ENCODE measurements at places on chromosomes 6 and 20.

GRCh38 chr6:113971741-113972140 lies 793 bp upstream of the HDAC2 start:
- no peak for DNase-seq

GRCh38 chr20:49475292-49476015 lies 7.0 kb downstream of the KCNB1 start:
- no peak for DNase-seq

GRCh38 chr6:39876826-39877225 lies 57.4 kb downstream of the MOCS1 start:
- no peak for DNase-seq

DNA sequence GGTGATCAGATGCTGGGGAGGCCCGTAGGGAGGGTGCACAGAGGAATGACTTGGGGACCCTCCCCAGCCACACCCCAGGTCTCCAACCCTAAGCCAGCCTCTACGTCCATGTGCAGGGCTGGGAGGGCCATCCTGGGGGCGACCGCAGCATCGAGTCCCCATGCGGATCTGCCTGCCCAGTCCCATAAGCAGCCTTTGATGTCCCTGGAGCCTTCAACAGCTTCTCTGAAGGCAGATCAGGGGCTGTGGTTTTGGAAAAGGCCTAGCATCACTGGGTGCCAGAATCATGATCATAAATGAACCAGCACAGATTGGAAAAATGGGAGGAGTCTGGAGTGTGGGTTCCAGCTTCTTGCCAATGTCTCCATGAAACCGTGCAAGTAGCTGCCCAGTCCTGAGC lies 22.9 kb downstream of the TOX2 start:
- no peak for DNase-seq

DNA sequence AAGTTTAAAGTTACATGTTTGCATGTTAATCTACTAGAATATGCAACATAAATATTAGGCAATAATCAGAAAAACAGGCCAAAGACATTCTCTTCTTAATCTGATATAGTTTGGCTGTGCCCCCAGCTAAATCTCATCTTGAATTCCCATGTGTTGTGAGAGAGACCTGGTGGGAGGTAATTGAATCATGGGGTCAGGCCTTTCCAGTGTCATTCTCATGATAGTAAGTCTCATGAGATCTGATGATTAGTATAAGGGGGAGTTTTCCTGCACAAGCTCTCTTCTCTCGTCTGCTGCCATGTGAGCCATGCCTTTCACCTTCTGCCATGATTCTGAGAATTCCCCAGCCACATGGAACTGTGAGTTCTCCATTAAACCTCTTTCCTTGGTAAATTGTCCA lies 1241.7 kb upstream of the ADGRB3 start:
- no peak for DNase-seq

GRCh38 chr6:134132494-134133141 lies 80.2 kb upstream of the SLC2A12 start:
- DNase-seq: no peak

- DNase-seq: no peak
Measured at GRCh38 chr6:108711071-108711470, 137.2 kb upstream of the ARMC2 start.

DNA sequence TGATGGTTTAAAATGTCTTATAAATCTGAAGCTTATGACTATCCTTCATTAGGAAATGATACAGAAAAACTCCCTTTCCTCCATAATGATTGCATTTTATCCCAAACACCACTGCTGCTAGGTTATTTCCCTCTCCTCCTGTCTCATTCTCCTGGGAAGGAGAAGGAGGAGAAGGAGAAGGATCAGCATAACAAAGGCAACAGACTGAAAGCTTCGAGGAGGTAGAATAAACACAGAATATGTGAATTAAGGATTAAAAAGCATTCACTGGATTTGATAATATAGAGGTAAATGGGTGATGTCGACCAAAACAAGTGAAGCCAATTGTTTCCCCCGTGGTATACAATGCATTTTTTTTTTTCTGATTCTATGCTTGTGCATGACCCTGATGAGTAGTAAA lies 82.0 kb downstream of the WASF1 start:
- DNase-seq: no peak

DNA sequence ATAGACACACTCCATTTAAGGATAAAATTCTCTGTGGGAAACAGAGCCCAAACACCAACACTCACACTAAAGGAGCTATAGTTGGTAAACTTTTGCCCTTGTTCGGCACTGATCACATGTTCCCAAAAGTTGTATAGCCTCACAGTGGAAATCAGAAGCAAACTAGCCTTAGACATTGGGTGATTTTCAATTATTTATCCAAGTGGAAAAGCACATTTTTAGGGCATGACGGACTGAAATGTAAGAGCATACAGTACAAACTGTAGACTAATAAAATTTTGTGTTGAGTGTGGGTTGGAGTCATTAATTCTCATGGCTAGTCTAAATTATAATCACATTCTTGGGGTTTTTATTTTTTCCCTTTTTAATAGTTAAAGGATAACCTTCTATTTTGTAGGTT lies 202.4 kb downstream of the MOXD1 start:
- no peak for DNase-seq

DNA sequence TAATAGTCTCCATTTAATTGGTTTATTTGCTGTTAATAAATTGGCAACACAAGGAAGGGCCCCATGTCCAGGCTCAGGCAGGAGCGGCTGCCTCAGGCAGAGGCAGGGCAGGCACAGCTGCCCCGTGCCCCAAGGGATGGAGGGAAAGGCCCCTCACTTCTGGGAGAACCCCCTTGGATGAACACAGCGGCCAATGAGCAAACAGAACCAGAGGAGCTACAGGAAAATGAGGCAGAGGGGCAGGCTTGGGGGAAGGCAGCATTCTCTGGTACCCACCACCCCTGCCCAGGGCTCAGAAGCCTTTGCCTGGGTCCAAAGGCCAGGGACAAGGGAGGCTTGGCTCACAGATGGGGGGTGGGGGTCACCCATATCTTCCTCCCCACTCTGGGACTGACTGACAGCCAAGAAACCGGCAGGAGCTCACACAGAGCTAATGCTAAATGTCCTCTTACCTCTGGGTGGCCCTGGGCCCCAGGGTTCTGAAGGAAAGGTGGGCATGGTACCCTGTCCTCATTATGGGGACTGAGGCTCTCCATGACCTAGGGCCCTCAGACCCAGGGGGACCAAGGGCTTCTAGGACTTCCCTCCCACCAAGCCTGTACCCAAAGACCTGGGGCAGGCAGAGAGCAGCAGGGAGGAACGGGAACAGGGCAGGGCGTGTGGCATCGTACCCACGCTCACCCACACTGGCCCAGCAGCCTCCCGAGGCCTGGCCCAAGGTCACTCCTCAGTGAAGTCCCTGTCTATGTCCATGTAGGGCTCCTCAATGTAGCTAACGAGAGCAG lies 47.0 kb downstream of the MYH7B start:
- DNase-seq: no peak

- DNase-seq: no peak
Measured at GRCh38 chr6:54981647-54982046, 135.1 kb downstream of the FAM83B start.

DNA sequence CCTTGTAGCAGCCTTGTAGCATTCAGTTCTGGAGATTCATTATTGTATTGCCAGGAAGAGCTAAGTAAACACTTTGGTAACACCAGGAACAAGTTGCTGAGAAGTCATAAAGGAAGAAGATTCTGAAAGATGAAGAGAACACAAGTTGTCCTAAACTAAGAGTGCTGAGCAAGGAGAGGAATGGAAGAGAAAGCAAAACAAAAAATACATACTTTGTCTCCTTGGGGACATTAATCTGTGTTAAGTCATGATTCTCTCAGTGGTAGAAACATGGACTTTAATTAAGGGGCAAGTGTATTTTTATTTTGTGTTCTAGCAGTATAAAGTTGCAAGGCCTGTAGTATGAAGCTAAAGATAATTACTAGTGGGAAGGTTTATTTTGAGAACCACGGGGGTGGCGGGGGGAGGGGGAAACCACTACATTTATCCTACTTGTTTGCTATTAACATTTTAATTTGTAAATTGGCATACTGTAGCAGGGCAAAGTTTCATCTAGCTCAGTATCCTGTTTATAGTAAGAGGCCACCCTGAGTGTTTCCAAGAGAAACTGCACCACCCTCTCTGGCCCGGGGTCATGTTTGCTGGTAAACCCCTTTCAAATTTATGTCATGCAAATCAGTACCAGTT lies 463.0 kb downstream of the CDKAL1 start:
- DNase-seq: no peak

DNA sequence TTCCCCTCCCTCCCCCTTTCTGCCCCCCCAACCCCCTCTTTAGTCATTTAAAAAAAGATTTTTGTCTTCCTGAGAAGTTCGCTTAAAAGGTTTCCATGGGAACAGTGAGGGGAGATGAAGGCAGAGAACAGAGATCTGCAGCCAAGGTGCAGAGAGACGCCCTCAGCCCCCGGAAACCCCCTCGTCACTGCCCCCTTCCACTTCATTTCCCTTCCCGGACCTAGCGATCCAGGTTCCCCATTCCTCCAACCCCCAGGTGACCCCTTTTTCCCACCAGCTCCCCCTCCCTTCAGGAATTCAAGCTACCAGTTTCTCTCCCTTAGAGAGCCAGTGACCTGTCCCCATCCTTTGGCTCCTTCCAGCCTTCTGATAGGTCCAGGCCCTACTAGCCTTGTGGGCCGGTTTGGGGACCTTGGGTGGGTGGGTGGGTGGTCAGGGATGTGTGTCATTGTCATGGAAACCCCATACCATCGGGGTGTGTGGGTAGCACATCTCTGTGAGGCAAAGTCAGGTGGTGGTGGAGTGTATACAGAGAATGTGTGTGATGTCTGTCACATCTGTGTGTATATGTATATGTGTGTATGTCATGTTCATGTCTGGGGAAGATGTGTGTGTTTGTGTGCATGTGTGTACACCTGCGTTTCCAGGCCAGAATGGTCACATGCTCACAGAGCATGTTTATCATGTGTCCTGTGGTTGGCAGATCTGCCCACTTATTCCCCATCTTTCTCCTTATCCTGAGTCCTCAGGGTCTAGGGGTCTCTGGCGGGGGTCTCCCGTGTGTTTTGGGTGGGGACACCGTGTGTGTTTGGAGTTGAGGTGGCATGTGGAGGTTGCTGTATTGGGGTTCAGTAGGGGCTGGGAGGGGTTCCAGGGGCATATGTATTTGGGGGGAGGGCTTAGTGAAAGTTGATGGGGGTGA lies 7.0 kb downstream of the SYNGAP1 start:
- DNase-seq: no peak

GRCh38 chr20:22389836-22390542 lies 194.4 kb downstream of the FOXA2 start:
- no peak for DNase-seq

GRCh38 chr6:291697-292505 lies at the start of gene DUSP22:
TSS of gene DUSP22 (plus strand) at chr6:292487. CDS start at chr6:292540, 53 bp downstream.
- DNase-seq: peak; percentile 97

DNA sequence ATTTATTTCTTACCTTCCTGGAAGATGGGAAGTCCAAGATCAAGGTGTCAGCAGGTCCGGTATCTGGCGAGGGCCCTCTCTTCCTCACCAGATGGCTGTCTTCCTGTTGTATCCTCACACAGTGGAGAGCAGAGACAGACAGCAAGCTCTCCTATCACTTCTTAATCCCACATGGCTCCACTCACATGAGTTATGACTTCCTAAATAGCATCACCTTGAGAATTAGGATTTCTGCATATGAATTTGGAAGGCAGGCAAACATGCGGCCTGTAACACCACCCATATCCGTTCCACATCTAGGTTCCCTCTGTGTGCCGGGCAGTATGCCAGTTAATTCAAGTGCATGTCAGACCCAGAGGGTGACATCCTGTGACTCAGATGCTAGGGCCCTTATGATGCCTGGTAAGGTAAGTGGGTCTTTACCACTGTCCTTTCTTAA lies 2.1 kb downstream of the RAET1E start:
- peak; percentile 68 for DNase-seq

DNA sequence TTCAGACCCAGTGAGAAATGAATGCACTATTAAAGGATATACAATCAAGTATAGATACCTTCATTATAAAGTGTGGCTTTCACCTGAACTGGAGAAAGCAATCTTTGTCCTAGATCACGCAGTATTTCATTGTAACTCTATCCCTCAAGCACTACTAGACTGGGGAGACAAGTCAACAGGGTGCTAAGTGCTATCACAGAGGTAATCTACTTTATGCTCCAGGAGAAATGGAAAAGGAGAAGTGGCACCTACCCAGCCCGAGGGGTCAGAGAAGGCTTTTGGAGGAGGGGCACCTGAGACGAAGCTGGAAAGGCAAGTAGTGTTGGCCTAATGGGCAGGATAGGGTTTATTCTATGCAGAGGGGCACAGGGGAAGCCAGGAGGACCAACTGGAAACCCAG lies 17.1 kb downstream of the ZHX3 start:
- no peak for DNase-seq

GRCh38 chr6:111027219-111027618 lies 45.4 kb downstream of the RPF2 start:
- DNase-seq: no peak

- DNase-seq: no peak
Measured at GRCh38 chr6:29651413-29652197, 5.3 kb upstream of the MOG start.

- DNase-seq: no peak
Measured at GRCh38 chr6:135291288-135292076, 110.4 kb downstream of the MYB start.

GRCh38 chr6:1554141-1554475 lies 55.6 kb upstream of the FOXC1 start:
- no peak for DNase-seq

DNA sequence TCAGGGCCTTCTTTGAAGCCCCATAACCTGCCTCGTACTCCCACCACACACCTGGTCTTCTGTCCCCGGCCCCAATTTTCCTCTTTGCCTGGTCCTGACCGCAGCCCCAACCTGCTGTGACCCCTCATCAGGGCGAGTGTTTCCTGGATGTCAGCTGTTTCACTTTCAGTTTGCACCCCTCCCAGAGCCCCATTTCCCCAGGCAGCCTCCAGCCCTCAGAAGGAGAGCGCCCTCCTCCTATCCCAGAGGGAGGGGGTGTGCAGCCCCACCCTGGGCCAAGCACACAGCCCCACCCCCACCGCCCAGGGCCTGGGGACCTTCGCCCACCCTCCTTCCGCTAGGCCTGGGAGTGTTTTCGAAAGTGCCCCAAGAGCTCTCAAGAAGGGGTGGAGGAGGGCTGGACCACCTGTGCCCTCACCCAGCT lies 1.5 kb downstream of the BAK1 start:
- no peak for DNase-seq

DNA sequence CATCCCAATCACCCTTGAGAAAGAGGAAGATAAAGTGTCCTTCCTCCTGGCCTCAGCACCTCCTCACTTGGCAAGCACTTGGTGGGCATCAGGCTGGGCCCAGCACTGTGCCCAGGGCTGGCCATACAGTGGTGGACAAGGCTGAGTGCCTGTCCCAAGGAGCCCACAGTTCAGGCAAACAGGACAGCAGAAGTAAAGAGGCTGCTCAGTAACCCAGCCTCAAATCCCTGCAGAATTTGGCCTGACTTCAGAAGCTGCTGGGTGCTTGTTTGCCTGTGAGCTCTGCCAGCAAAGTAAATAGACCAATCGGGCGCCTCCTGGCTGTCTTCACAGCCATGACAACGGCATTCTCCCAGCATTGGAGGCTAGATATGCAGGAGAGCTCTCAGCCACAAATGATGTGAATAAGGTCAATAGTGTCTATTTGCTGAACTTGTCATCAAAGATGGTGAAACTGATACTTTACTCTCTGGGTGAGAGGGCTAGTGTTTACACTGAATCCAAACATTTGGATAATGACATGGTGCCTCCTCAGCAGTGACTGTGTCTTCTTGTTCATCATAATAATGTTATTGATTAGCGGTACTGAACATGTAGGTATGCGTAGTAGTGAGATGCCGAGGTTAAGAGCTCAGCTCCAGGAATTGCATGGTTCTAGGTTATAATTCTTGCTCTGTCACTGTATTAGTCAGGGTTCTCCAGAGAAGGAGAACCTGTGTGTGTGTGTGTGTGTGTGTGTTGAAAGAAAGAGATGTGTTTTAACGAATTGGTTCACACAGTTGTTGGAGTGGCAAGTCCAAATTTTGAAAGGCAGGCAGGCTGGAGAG lies 36.9 kb upstream of the FANCE start:
- peak; percentile 72 for DNase-seq

All from right cardiac atrium (tissue), 5 donors.